ENCODE measurements at places on chromosomes 11 and 22. TPM values are rescaled to one million over a fixed set of nuclear protein-coding genes. Genes with fewer than 3 reads are reported as not detected.
A peak's percentile ranks its signal among the peaks of the same experiment; 100 is the strongest.

DNA sequence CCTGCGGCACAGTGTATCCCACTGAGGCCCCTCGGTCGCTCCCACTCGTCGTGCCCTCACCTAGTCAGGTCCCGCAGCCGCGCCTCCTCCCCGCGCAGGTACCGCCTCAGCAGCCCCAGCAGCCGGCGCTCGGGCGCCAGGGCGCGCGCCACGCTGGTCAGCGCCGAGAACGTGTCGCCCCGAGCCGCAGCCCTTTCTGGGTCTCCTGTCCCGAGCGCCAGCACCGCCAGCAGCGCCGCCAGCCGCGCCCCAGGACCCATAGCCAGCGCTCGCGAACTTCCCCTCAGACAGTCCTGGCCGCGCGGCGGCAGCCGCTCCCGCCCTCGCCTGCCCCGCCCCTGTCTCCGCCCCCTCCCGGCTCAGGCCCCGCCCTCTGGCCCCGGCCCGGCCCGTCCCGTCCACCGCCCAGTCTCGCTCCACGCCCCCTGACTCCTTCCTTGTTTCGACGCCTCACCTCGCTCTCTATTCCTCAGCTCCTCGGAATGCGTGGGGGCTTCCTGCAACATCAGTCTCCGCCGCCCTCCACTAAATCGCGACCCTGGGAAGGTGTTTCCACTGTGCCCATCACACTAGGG is at the start of gene P4HA3:
P4HA3 (minus strand) TSS at position 289 of the 575 bp plus-strand sequence; CDS start at position 260, 29 bp downstream.
- DNase-seq, result peak; percentile 89

- DNase-seq, result peak; percentile 73
Observed at GRCh38 chr11:69648679-69649575, 8.0 kb downstream of the CCND1 start.

DNA sequence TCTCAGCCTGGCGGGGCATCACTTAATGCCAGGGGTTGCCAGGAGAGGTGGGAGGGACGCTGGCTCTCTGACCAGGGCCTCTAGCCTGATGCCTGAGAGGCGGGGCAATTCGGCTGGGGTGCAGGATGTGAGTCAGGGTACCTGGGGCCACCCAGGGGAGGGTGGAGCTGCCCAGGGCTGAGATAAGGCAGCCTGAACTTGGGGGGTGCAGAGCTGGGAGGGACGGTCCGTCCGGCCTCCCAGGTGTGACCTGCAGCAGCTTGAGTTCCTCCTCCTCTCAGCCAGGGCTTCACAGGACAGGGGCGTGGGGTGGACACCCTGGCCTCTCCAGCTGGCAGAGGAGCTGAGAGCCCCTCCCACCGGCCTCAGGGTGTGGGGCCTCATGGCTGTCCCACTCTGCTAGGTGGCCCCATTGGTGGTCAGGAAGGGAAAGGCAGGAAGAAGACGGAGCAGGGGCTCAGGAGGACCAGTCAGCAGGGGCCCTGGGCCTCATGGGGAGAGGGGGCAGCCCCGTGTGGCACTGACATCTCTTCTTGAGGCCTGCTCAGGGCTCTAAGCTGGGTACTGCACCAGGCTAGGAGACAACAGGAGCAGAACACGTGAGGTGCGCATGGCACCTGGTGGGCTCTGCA is 942 bp upstream of the RPS6KA4 start:
- DNase-seq, result no peak

Gene IGLL1
- total RNA-seq, result not detected

Gene BRD1
- 55.2 TPM for total RNA-seq

Gene UPK3A
- total RNA-seq, result not detected

Gene PPP2R5B
- total RNA-seq, result 21.9 TPM

Gene RIMBP3B
- not detected for total RNA-seq

Gene YAP1
- 35.0 TPM for total RNA-seq

All from spleen (tissue), 13 donors.